ENCODE measurements at places on chromosomes 3 and 15. TPM values are rescaled to one million over a fixed set of nuclear protein-coding genes. Genes with fewer than 3 reads are reported as not detected.

- no peak for DNase-seq
Measured at GRCh38 chr3:13976469-13976868, 96.6 kb upstream of the WNT7A start.

- no peak for DNase-seq
Measured at GRCh38 chr3:178329936-178330335, 206.3 kb upstream of the KCNMB2 start.

GRCh38 chr3:132047209-132047608 is 12.4 kb upstream of the CPNE4 start:
- no peak for DNase-seq

- DNase-seq = no peak
Measured at GRCh38 chr3:170330366-170330765, 27.1 kb upstream of the SKIL start.

Gene TRIM59
- polyA plus RNA-seq = 1.4 TPM

Gene BOC
- polyA plus RNA-seq = 28.6 TPM

Gene ECT2
- polyA plus RNA-seq = 1.7 TPM
